ENCODE measurements at places on chromosomes 3 and 15. TPM values are rescaled to one million over a fixed set of nuclear protein-coding genes. Genes with fewer than 3 reads are reported as not detected.

The ADGRG7 gene
- total RNA-seq, result not detected

The WNT5A gene
- not detected for total RNA-seq

The COL8A1 gene
- total RNA-seq, result not detected

The SV2B gene
- 0.20 TPM for total RNA-seq

The CAND2 gene
- 1.7 TPM for total RNA-seq

The RPSA gene
- total RNA-seq, result 1,835 TPM

The KY gene
- not detected for total RNA-seq

The SMCO1 gene
- total RNA-seq, result not detected

The CCDC39 gene
- not detected for total RNA-seq

The TMEM266 gene
- not detected for total RNA-seq

The SPTSSB gene
- not detected for total RNA-seq

The SLC9C1 gene
- total RNA-seq, result not detected

The ADAMTS17 gene
- 1.7 TPM for total RNA-seq

The BCHE gene
- total RNA-seq, result not detected

The ZNF80 gene
- 1.00 TPM for total RNA-seq

The GOLGA8G gene
- not detected for total RNA-seq

The STRC gene
- total RNA-seq, result 0.36 TPM
